ENCODE measurements at places on chromosomes 7 and 10.

DNA sequence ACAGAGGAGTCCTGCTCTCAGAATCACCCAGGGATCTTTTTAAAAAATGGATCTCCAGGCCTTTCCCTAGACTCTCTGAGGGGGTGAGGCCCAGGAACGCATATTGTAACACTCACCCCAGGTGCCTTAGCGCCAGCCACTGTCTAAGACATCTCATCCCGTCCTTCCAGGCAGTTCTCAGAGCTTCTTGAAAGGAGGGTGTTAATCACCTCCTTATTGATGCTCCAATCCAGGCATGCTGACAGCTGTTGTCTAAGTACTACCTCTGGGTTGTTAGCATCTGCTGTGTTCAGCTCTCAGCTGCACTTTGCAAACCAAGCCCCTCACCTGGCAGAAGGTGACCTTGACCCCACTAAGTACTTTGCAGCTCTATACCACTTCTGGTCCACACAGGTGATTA is 36.0 kb downstream of the KIAA1549 start:
- no peak for DNase-seq

- no peak for DNase-seq
These were observed 29.7 kb upstream of the GTF2I start for GRCh38 chr7:74627661-74628411.

- DNase-seq: no peak
These were observed 9.6 kb upstream of the SRGN start for GRCh38 chr10:69078311-69078710.

DNA sequence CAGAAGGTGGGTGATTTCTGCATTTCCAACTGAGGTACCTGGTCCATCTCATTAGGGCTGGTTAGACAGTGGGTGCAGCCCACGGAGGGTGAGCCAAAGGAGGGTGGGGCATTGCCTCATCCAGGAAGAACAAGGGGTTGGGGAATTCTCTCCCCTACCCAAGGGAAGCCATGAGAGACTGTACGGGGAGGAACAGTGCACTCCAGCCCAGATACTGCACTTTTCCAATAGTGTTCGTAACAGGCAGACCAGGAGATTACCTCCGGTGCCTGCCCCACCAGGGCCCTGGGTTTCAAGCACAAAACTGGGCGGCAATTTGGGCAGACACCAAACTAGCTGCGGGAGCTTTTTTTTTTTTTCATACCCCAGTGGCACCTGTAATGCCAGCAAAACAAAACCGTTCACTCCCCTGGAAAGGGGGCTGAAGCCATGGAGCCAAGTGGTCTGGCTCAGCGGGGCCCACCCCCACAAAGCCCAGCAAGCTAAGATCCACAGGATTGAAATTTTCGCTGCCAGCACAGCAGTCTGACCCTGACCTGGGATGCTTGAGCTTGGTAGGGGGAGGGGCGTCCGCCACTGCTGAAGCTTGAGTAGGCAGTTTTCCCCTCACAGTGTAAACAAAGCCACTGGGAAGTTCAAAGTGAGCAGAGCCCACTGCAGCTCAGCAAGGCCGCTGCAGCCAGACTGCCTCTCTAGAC is 31.2 kb downstream of the ARMC10 start:
- no peak for DNase-seq

GRCh38 chr7:93117327-93117726 is 452 bp downstream of the SAMD9 start:
- DNase-seq: no peak

GRCh38 chr7:82247814-82248433 is 195.7 kb downstream of the CACNA2D1 start:
- no peak for DNase-seq

DNA sequence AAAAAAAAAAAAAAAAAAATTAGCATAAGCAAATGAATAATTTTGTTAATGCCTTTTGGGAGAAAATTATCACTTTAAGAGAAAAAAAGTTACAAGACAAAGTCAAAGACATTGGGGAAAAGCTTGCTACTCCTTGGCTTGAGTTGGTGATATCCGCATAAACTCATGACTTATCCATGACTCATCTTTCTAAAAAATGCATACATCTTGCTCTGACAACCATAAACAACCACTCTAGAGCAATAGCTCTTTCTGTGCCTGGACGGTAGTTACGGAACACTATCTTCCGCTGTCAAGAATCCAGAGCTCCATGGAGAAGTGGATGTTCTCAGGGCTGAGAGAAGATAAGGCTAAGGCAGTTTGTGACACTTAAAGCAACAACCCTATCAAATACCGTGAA is 281.1 kb upstream of the PFKP start:
- no peak for DNase-seq

GRCh38 chr7:112615701-112616100 is 134.9 kb downstream of the LSMEM1 start:
- DNase-seq: no peak

DNA sequence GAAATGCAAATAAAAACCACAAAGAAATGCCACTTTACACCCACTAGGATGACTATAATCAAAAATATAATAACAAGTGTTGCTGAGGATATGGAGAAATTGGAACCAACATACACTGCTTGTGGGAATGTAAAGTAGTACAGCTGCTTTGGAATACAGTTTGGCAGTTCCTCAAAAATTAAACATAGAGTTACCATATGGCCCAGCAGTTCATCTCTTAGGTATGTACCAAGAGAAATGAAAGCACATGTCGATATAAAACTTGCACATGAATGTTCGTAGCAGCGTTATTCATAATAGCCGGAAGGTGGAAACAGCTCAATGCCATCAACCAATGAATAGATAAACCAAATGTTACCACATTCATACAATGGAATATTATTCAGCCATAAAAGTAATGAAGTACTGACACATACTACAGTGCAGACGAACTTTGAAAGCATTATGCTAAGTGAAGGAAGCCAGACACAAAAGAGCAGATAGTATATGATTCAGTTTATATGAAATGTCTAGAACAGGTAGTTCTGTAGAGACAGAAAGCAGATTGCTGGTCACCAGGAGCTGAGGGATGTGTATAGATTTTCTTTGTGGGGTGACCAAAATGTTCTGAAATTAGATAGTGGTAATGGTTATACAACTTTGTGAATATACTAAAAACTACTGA is 12.4 kb downstream of the BCAP29 start:
- no peak for DNase-seq

DNA sequence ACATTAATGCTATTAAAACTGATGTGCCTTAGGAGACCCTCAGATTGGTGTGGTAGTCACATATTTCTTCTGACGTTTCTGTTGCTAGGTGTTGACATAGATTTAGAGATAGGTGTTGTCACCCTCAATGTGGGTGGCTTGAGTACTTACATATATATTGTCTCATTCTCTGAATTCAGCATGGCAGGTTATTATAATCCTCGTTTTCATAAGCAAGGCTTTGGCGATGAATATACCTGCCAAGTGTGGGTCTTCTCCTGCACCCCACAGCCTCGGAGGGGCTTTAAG is 7.0 kb downstream of the FBH1 start:
- no peak for DNase-seq

DNA sequence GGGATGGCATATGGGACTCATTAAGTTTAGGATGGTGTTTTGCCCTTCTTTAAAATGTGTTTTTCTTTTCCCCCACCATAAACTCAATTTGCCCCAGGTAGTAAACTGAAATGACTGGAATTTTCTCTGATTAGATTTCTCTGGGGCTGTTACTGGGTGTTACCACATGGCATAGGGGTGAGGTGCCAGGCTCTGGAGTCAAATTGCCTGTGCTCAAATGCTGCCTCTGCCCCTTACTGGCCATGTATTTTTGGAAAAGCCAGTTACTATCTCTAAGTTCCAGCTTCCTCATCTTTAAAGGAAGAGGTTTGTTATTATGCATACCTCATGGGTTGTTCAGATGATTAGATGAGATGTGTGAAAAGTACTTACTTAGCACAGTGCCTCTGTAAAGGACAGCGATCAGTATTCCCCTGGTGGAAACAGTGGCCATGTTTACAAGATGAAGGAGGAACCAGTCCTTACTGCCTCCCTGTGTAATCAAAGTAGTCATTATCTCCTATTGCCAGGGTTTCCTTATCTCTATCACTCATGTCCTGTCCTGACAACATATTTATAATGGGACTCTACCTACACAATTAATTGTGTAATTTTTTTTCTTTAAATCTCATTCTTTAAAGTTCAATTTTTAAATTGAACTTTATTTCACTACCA is 352.0 kb downstream of the KCNMA1 start:
- DNase-seq: no peak

DNA sequence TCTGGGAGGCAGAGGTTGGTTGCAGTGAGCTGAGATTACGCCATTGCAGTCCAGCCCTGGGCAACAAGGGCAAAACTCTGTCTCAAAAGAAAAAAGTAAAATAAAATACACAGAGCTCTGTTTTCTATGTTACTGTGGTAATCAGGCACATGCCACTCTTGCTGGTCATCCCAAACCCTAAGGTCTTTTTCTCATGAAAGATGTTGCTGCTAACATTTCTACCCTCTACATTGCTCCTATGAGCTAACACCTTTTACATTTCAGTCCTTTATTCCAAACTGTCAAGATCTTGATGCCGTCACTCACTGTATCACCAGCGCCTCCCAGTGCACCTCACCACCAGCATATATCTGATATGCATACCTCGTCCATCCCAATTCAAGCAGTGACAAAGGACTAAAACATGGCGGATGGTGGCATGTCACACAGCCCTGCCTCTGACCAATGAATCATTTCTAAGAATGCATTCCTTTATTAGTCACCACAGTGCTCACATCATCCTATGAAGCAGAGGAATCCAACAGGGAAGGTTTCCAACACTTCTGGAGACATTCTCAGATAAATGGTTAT is 4.3 kb downstream of the DAGLB start:
- no peak for DNase-seq

- no peak for DNase-seq
These were observed 35.0 kb upstream of the ACSL5 start for GRCh38 chr10:112338957-112339356.

GRCh38 chr10:59323831-59324401 is 38.4 kb downstream of the FAM13C start:
- DNase-seq: no peak

- DNase-seq: no peak
These were observed 127.6 kb downstream of the NEBL start for GRCh38 chr10:20769481-20769880.

DNA sequence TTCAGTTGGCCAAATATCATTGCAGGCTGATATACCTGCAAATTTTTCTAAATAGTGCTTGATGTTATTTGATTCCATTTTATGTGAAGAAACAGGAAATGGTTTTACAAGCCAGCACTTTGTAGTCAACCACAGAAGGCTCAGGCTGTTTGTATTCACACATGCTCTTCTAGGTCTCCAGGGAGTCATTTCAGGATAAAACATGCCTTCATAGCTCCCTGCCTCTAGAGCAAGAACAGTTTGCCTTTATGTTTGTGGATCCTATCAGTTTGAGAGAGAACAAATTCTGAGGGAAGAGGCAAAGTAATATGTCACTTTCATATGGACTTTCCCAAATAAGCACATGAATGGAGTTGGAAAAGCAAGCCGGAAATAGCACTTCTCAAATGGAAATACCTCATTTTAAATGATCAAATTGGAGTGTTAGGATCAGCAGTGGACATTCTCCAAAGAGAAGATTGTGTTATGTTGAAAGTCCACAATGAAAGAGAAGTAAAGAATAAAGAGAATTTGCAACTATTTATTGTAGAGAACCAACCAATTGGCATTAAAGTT is 277.6 kb downstream of the KCND2 start:
- DNase-seq: no peak

DNA sequence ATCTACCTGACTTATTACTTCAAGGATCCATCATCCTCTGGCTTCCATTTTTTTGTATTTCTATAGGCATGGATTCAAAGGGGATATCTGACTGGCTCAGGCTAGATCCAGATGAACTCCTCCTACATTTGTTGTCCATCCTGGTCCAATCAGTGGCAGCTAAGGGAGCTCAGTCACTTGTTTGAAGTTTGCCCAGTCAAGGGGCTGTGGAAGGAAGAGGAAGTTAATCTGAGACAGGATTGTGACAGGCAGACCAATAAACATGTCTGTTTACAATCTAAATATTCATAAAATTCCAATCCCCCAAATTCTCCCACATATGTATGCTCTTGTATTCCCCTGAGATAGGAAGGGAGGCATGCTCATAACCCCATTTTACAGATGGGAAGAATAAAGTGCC is 48.7 kb downstream of the CAV1 start:
- no peak for DNase-seq

- DNase-seq: no peak
These were observed 28.5 kb downstream of the PPP2R2D start for GRCh38 chr10:131929122-131929845.

GRCh38 chr7:84669177-84669732 is 474.7 kb upstream of the SEMA3A start:
- no peak for DNase-seq

DNA sequence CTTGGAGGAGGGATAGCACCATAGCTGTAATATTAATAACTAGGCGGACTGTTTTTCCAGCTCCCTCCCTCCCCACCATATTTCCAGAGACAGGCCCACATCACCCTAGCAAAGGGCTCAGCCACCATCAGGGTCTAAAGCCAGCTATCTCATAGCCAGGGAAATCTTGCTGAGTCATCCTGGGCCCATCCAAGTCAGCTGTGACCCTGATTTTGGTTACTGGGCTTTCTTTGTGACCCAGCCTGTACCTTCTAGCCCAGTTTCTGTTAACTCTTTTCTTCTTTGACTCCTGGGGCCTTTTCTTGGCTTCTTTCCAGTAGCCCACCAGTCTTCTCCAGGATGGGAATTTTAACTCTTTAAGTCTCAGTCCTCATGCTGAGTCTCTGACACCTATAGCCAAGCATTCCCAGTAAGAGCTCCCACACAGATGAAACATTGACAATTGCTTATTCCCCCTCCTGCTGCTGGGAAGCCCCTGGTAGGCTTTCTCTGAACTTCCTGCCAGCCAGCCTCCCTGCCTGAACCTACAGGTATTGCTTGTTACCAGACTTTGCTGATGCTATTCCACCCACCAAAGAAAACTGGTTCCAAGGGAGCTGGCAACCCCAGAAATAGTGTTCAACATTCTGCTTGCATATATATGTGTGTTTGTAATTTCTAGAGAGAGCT is 34.8 kb upstream of the ADO start:
- no peak for DNase-seq

- DNase-seq: no peak
These were observed 40.7 kb downstream of the ARL4A start for GRCh38 chr7:12728192-12728538.

GRCh38 chr10:124448696-124449169 is 1.1 kb downstream of the NKX1-2 start:
- DNase-seq: no peak

GRCh38 chr7:107069457-107069856 is 25.0 kb downstream of the PRKAR2B start:
- no peak for DNase-seq

GRCh38 chr10:28913436-28914237 is 236.3 kb downstream of the BAMBI start:
- DNase-seq: no peak

- DNase-seq: no peak
These were observed 78.2 kb downstream of the VPS50 start for GRCh38 chr7:93310346-93310745.

DNA sequence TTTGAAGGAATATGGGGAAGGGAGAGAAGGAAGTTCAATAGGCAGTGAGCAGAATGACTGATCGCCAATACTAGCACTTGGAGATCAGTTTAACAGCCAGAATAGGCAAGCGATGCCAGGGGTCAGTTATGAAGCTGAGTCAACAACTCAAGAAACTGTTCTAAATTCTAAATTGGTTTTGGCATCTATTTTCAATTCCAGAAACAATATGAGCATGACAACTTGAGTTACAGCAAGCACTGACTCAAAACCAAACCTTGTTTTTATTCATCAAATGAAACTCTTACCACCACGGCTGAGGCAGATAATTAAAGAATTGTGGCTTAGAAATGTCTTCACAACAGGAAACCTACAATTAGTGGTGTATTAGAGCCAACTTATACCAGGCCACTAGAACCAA is 180.5 kb upstream of the ASAH2 start:
- DNase-seq: no peak

GRCh38 chr7:150390205-150390604 is 11.1 kb downstream of the ZNF775 start:
- no peak for DNase-seq

Measured in stimulated activated CD8-positive, alpha-beta memory T cell treated with anti-CD3 and anti-CD28 coated beads, Interleukin-7, amount 100 ng/mL, for 48 hours (primary cell).